ENCODE measurements at places on chromosomes 7 and 10.
A peak's percentile ranks its signal among the peaks of the same experiment; 100 is the strongest.

DNA sequence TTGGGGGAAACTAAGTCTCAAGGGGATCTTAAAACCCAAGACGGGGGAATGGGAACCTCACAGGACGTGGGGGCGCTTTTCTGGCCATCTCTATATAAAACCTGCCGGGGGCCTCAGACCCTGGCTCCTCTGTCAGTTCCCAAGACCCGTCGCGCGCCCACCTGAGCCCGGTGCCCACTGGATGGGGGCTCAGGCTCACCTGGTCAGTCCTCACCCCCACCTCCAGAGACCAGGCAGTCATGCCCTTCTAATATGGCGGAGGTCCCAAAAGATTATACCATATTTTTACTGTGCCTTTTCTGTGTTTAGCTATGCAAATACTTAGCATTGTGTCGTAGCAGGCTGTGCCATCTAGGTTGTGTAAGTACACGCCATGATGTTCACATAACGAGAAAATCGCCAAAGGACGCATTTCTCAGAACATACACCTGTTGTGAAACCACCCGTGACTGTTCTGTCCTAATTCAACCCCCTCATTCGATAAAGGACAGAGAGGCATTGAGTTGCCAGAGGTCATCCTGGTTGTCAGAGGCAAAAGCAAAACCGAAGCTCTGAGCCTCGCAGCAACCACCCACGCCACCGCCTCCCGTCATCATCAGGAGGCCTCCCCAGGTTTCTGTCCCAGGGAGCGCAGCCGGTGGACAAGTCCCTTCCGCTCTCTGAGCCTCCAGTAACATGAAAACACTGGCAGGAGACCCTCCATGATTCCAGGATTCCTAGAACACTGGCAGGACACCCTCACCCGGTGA lies 28.9 kb downstream of the OAT start:
- DNase-seq = no peak

DNA sequence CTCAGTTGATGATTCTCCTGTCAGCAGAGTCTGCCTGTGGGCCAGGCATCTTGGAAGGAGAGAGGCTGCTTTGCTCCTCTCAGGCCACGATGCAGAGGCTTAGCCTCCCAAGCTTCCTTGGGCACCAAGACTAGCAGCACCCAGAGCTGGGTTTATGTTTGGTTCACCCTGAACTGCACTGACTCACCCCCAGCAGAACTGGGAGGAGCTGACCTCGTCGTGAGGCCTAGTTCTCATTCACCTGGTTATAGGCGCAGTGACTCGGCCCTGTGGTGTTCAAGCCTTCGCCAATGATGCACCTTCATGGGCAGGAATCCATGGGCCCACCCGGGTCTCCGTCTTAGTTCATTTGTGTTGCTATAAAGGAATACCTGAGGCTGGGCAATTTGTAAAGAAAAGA lies 122.0 kb upstream of the ZNF438 start:
- no peak for DNase-seq

DNA sequence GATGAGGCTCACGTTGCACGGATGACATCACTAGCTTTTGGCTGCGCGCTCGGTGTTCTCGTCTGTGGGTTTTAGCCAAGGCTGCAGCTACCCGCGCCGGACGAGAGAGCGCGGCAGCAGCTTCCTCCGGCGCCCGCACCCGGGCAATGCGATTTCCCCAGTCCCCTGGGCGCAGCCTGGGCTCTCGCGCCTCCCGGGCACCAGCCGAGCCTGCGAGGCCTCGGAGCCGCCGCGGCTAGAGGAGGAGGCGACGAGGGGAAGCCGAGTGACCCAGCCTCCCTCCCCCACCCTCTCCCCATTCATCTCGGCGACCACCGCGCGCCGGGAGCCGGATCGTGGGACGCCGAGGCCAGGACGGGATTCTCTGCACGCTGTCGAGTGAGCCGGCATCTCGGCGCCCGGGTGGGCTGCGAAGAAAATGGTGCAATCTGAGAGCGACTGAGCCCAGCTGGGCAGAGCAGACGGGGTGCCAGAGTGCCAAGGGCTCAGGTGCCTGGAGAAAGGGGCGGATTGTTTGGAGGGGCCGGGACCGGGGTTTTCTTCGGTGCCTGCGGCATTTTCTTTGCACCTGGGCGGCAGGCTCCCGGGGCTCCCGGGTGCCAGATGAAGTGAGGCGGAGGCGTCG lies 1.2 kb upstream of the TMEM178B start:
- no peak for DNase-seq

DNA sequence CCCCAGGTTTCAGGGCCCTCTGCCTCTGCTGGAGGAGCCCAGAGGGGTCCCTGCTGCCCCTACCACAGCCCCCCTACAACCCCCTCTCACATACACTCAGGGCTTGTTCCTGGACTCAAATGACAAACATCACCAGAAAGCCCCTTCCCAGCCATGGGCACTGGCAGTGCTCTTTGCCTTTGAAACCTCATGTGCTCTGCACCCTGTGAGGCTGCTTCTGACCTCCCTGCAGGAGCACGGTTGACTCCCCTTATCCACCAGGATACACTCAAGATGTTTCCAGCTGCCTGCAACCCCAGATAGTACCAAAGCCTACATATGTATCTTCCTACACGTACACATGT lies 3.5 kb upstream of the ADIRF start:
- DNase-seq = no peak

GRCh38 chr7:36280840-36281812 lies 108.5 kb upstream of the ANLN start:
- DNase-seq = no peak

DNA sequence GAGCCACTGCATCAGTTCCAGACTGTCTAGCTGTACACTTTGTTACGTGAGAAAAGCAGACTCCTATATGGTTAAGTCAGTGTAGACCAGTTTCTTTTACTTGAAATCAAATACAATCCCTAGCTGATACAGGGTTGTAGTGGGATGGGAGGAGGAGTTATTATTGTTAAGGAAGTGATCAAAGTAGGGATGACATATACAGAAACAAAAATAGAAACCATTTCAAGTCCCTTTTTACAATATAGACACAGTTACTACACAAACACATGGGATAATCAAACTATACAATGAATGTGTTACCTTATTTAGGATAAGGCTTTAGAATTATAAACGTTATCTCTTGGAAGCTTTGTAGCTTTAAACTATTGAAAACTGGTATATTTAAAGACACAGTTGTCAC lies 233.9 kb downstream of the GRM8 start:
- no peak for DNase-seq

DNA sequence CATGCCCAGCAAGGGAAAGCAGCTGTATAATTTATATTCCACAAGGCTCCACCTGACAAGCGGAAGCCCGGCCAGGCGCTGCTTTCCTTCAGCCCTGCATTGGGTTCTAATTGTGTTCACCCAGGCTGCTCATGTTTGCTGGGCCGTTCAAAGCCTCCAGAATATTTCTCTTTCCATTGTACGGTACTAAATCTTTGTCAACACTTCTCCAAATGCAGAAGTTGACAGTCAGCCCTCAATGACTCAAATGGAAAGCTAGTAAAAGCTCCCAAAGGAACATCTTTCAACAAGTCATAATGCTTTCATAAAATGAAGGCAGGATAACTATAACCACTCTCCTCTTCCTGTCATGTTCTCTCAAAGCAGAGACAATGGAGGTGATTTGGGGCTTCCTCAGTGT lies 17.8 kb upstream of the CPXM2 start:
- no peak for DNase-seq

DNA sequence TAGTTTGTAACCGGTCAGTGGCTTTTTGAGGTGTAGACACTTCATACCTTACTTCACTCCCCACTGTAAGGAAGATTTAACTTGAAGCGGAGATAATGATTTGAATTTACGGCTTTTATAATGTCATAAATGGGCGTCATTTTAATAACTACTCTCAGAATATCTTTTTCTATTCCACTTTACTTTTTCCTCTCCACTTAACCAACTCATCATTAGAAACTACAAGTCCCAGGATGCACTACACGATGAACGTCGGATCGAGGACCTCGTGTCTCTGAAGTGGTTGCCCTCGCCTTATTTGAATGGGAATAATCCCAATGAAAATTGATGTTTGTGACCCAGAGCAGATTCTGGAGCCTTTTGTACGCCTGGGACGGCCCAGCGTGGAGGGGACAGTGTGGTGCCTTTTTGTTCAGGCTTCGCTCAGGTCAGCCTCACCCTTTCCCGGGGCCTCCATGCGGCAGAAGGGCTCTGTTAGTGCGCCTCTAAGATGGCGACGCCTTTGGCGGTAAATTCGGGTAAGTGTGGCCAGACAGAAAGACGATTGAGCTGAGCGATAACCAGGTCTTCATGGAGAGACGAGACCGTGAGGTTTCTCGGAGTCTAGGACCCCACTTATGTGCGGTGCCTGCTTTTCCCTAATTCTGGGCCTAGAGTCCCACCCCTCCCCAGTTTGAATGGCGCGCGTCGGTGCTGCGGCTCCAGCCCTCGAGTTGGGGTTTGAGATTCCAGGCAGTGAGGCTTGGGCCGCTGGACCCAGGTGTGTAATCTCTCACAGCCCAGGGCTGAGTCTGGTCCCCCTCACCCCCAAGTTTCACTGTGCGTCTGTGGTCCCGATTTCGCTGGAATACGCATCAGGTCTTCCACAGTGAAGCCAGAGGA lies at the start of gene NUP205:
Gene NUP205 (plus strand): TSS at position 463 of the 882 bp plus-strand sequence. CDS start 28 bp downstream, at position 491.
- DNase-seq = peak; percentile 54

DNA sequence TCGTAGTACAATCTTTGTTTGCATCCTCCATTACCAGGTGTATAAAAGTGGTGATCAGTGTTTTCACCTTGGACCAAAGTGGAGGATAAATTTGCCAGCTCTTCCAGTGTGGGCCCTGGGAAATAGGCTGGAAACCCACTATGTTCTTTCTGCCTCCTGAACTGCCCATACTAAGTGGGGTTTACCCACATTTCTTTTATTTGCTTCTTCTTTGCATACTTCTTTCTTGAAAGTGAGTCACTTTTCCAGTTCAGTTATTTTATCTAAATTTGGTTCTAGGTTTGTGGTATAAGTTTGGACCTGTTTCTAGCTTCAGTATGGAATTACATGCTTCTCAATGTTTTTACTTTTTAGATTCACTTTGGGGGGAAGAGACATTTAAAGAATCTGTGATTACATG lies 126.2 kb upstream of the ACBD5 start:
- DNase-seq = no peak

GRCh38 chr7:132187869-132188789 lies 388.1 kb downstream of the PLXNA4 start:
- DNase-seq = no peak

DNA sequence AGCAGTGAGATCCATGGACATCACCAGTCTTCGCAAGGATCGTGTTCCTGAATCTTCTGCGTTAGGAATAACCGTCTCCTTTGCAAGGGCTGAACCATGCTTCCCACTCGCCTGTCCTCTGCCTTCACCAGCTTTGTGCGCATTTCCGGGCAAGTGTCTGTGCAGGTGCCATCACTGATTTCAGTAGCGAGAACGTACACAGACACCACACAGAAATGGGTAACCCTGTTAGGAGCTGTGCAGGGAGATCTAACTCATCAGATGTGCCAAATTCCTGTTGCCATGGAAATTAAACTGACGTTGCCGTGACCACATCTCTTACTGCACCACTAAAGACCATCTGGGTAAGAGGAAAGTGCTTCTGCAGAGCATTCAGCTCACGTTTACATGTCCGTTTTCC lies 146.3 kb downstream of the DIP2C start:
- no peak for DNase-seq

DNA sequence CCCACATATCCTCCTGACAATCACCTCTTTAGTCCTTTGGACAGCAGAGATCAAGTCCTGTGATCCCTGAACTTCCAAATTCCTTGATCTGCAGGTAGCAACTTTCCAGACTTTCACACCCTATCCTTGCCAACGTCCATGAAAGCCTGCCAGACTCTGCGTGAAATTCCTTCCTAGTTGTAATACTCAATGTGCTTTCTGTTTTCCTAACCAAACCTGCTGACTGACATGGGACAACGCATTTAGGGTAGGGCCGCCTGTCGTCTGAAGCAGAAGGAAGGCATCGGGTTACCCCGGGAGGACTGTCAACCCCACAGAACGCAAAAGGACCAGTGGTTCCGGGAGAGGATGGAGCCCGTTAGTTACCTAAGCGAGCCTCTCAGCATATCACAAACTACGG lies 23.9 kb downstream of the ITGA8 start:
- DNase-seq = no peak

DNA sequence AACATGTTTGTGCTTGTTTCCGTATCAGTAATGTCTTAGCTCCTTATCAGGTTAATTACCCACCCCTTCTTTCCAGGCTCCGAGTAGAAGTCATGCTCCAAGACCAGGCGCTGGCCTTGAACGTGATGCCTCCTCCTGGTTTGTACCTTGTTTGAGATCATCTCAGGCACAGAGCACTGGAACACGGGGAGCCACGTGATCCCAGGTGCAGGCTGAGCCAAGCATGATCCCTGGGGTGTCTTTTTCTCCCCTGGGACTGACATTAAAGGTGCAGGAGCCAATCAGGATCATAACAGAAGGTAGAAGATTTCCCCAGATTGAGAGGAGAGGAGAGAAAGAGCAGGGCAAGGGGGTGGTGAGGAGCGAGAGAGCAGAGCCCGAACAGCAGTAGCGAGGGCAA lies 626.1 kb upstream of the GALNT17 start:
- no peak for DNase-seq

- DNase-seq = no peak
Measured at GRCh38 chr10:79301754-79302530, 45.3 kb upstream of the PPIF start.

GRCh38 chr10:13120786-13121499 lies 21.0 kb downstream of the OPTN start:
- no peak for DNase-seq

DNA sequence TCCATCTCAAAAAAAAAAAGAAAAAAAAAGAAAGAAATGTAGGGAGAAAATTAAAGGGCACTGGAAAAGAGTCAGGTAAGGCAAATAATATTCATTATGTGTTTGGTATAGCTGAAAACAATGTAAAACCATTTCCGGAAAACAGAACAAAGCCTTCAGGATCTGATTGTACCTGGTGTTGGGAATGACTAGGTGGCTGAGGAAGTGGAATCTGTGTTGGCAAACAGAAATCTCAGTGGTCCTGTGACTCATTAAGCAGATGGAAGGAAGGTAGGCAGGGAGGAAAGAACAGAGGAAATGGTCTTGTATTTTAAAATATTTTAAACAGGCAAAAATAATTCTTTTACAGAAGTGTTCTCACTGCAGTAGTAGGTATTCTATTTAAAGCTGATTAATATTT lies 55.7 kb upstream of the GATA3 start:
- DNase-seq = no peak

GRCh38 chr7:55121249-55121648 lies 102.4 kb downstream of the EGFR start:
- DNase-seq = no peak
